ENCODE measurements at places on chromosomes 16 and 17.

- H3K4me3 ChIP-seq, result no peak overlapping the region
- H3K4me1 ChIP-seq, result no peaks in the 10 kb centered on the region
- H3K27me3 ChIP-seq, result no peaks in the 10 kb centered on the region
- no peak for DNase-seq
- peaks cover 38% of the 10 kb centered on the region for H3K36me3 ChIP-seq
These were observed 8.0 kb downstream of the CNTROB start for GRCh38 chr17:7940034-7940433.

GRCh38 chr17:66953630-66954020 is 10.9 kb upstream of the CACNG4 start:
- no peak for DNase-seq
- H3K36me3 ChIP-seq, result no peaks in the 10 kb centered on the region
- no peak overlapping the region for H3K27ac ChIP-seq
- no peak overlapping the region for H3K4me3 ChIP-seq
- no peaks in the 10 kb centered on the region for H3K4me1 ChIP-seq
- no peaks in the 10 kb centered on the region for H3K27me3 ChIP-seq

DNA sequence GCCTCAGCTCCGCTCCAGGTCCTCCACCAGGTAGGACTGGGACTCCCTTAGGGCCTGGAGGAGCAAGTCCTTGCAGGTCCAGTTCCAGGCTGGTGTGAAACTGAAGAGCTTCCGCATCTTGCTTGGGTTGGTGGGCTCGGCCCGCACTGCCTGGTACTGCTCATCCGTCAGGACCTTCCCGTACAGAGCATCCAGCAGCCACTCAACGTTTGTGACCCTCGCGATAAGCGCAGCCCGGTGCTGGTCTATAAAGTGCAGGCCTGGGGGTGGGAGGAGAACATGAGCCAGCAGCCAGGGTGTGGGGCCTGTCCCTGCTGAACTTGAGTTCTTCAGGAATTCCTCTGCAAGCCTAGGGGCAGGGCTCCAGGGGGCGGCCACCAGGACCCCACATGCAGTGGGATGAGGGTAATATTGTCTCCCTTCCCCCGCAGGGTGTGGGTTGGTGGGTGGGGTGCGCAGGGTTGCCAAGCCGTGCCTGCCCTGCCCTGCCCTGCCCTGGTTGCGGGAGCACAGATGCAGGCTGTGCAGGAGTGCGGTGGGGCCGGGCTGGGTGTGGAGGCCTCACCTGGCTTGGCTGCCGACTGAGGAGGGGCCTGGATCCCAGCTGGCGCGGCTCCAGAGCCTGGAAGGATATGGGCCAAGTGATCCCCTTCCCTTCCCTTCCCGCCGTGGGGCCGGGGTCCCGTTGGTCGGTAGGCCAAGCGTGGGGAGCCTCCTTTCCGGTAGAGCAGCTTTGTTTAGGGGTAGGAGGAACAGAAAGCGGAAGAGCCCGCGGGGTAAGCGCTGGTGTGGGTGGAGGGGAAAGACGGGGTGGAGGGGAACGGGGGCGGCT is 762 bp downstream of the PYCARD start:
- H3K36me3 ChIP-seq, result peaks cover 4% of the 10 kb centered on the region
- H3K4me1 ChIP-seq, result no peaks in the 10 kb centered on the region
- H3K27me3 ChIP-seq, result peaks cover 39% of the 10 kb centered on the region

- H3K27ac ChIP-seq, result no peak overlapping the region
- DNase-seq, result peak; percentile 92
- peak overlapping the region; percentile 67 for H3K4me3 ChIP-seq
- no peaks in the 10 kb centered on the region for H3K36me3 ChIP-seq
- H3K4me1 ChIP-seq, result no peaks in the 10 kb centered on the region
These were observed 1.7 kb downstream of the HS3ST3B1 start for GRCh38 chr17:14302431-14303099.
